NCI-H510A treated with DMSO at 0.1 percent for 48 hours (cell line): ENCODE measurements at places on chromosomes 4 and X.
A peak's percentile ranks its signal among the peaks of the same experiment; 100 is the strongest.

DNA sequence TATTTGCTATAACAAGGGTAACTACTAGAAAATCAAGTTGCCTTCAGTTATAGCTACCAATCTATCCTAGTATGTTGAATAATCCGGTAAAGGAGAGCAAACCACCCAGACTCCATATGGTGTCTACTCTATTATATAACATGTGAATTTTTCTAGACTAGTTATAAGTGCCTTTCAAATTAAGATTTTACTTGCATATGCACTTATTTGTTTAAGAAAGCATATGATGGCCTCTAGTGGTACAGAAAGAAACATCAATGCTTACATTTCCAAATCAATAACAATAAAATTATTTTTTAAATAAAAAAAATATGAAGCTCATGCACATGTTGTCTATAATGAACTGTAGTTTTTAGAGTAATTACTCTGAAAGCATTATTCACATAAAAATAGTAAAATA, 1516.4 kb upstream of the PABPC4L start:
- DNase-seq, result no peak

DNA sequence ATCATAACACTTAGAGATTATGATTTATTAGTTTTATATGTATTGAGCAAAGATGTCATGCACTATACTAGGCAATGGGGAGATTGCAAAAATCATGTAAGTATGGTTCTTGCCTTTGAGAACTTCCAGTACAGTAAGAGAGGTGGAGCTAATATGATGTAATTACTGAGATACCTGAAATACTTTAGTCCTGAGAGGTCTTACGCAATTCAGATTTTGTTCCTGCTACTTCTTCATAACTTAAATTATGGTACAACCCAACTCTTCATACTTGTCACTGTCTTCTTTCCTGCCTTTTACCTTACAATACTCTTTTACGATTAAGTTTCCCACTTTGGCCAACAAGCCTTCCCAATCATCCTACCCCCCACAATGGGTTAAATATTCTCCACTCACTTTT, 564.2 kb upstream of the PITX2 start:
- no peak for DNase-seq

- no peak for DNase-seq
Observed at GRCh38 chr4:81454948-81455347, 16.8 kb downstream of the RASGEF1B start.

DNA sequence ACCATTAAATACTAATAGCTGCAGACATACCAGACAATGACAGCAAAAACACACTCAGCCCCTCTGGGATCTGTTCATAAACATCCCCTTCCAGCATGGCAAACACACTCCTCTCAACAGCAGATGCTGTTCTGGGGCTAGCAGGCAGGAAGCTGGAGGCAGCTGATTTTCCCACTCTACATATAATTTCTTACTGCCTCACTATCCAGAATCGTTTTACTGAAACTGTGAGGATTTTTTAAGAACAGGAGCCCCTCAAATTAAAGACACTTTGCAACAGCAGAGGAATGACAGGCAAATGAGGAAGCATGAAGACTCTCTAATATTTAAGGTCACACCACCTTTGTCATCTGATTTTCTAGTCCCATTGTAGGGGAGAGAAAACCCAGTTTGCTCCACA, 2.2 kb downstream of the MAPK10 start:
- DNase-seq, result peak; percentile 18

- peak; percentile 24 for DNase-seq
Observed at GRCh38 chr4:49032440-49033161, 46.5 kb downstream of the CWH43 start.

GRCh38 chrX:109871121-109871888, 131.6 kb upstream of the TMEM164 start:
- DNase-seq, result no peak

DNA sequence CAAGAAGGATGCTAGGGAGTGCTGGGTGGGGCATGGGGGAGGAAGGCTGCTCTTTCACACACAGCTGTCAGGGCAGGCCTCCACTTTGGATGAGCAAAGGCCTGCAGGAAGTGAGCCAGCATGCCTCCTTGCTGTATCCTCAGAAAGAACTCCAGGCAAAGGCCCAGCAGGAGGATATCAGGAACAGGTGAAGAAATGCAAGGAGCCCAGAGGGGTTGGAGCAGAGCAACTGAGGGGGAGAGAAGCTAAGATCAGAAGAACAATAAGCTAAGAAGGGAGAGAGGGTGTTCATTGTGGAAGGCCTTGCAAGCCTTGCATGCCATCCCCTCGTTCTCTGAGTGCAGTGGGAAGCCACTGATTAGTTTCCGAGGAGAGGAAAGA, 115.1 kb downstream of the CAMK2D start:
- DNase-seq, result peak; percentile 42

DNA sequence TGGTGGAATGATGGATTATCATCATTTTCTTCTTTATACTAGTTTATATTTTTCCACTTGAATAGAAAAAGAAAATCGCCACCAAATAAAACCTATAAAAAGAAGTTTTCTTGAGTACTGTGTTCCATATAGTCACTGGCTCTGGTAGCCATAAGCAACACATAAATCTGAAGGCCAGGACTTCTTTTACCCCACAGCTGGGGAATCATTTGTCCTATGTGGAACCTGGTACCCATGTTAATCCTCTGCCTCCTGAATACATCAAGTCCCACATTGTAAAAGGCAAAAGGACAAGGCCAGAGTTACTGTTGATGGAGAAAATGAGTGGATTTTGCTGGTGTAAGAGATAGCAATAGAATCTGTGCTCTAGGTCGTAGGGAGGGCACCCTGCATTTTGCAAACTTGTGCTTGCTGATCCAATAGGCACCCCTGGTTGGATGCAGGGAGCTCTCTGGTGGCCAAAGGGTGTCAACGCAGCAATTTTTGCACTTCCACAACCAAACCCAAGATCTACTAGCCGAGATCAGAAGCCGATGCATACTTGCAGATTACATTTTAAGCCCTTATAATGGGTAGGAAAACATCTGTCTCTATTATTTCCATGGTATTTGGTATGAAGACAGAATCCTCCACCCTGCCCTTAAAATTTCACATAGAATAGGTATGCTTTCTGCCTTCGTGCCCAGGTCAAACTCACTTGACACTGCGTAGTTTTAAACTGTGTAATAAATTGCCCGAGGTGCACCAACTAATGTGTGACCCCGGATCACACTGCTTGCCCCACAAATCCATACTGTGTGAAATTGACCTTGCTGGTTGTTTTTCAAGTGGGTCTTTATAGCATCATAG, 146.2 kb upstream of the SCML1 start:
- peak; percentile 53 for DNase-seq

- DNase-seq, result no peak
Observed at GRCh38 chr4:2931512-2932301, 31.5 kb downstream of the NOP14 start.

DNA sequence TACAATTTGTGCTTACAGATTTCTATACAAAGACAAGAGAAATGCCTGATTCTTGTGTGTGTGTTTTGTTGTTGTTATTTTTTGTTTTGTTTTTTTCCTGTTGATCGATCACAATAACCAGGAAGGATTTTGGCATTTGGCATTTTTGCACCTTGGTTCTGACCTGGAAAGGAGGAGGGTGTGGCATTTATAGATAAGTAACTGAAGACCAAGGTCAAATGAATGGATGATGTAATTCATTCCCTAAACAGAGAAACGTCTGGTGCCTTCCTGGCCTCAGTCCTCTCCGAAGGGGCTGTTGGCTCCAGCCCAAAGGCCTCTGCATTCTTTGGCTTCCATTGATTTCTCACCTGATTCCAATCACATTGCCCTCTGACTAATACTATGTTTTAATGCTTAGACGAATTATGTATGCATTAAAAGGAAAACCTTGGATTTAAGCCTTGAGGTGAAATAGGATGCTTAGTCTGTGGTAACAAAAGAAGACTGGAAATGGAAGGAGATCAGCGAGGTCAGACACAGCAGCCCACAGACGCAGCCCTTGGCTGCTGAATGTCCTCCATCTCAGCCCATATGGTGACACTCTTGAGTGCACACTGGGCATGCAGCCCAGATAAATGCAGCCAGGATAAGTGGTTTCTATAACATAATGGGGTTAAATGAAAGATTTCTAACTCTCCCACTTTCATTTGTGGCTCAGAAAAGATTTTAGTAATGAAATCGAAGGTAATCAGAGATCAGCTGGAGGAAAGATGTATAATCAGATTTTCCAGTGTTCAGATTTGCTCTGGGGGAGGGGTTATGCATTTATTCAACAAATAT, 60.5 kb upstream of the TRIM2 start:
- DNase-seq, result peak; percentile 56

DNA sequence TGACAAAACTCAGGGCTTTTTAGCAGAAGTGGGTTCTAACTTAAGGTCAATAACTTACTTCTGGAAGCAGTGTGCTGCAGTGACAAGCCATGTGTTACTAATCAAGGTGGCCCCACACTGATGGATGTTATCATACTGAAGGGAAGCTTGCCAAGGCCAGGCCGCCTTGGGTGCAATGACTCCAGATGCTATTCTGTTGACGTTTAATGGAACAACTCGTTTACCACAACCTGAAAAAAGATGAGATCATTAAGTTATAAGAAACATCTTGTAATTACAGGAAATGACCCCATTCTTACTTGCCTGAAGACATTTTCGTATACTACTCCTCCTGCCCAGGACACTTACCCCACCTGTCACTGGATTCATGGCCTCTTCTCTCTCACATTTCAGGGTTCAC, 38.9 kb upstream of the TMPRSS11D start:
- DNase-seq, result no peak

DNA sequence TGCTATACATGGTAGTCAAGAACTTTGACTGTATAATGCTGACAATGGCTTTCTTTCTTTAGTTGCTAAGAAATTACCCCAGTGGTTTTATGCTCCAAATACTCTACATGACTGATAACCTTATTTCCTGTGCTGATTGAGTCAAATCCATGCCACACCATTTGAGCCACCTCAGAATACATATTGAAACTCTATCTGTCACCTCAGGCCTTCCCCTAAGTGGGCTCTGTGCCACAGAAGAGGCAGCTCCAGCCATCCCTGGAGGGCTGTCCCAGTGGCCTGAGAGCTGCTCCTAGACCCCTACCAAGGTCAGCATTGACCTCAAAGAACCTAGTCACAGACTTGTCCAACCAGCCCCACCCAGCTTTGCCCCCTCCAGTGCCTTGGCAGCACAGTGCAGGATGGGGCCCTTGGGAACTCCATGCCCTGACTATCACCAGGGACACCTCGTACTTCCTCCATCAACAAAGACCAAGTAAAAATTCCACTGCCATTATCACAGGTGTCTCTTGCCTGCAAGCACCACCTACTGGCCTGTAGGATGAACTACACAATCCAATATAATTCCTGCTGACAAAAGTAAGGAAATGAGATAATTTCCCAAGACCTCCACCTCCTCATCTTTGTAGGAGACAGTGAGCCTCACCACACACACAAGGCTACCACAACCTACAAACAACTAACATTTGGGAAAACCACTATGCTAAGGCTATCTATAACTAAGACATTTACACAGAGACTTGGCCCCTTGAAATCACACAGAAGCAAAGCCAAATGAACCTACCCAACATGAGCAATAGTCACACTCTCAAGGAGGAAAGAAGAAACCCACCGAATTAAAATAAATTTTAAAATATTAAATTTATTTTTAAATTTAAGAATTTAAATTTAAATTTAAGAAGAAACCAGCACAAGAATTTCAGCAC, 239.9 kb downstream of the NKX6-1 start:
- no peak for DNase-seq

DNA sequence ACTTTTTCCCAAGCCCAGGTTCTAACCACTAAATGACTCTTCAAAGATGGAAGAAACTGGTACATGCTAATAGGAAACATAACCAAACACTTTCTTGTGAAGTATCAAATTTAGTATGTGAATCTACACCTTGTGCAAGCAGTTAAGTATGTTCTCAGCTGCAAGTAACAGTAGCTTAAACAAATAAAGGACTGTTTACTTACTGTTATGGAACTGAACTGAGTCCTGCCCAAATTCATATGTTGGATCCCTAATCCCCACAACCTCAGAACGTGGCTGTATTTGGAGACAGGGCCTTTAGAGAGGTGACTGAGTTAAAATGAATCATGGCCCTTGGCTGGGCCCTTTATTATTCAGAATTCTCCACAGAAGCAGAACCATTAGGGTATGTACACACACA, 178.7 kb downstream of the KDR start:
- peak; percentile 93 for DNase-seq

- no peak for DNase-seq
Observed at GRCh38 chr4:94455081-94455480, 3.3 kb downstream of the PDLIM5 start.

GRCh38 chrX:45771560-45772340, 571.1 kb upstream of the DIPK2B start:
- DNase-seq, result no peak

- DNase-seq, result no peak
Observed at GRCh38 chrX:107447642-107448041, 1.8 kb upstream of the FRMPD3 start.

- peak; percentile 3 for DNase-seq
Observed at GRCh38 chrX:34341258-34341657, 209.1 kb upstream of the FAM47A start.

- DNase-seq, result no peak
Observed at GRCh38 chrX:25191403-25191802, 175.6 kb upstream of the ARX start.

GRCh38 chr4:128271551-128271950, 16.1 kb downstream of the PGRMC2 start:
- DNase-seq, result no peak

- DNase-seq, result peak; percentile 46
Observed at GRCh38 chr4:139301821-139302611, at the start of gene NDUFC1. NDUFC1 (minus strand) TSS chr4:139302477; CDS start chr4:139295798, 6,679 bp downstream.

GRCh38 chr4:177381762-177382310, 60.4 kb downstream of the AGA start:
- DNase-seq, result no peak

DNA sequence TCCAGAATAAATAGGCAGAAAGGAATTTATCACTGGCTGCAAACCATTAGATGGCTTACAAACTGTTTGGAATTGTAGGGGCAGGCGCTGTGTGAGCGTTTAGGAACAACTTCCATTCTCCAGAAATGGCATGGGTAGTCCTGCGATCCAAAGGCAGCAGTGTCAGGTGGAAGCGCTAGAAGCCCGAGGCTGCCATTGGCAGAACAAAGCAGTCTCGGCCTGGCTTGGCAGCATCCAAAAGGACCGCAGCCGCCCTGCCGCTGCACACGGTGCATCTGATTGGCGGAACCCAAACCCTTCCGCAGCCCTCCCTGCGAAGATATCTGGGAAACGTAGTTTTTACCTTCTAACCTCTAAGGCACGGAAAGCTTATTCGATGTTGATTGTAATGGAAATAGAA, 23.6 kb upstream of the YTHDC1 start:
- DNase-seq, result no peak

- peak; percentile 70 for DNase-seq
Observed at GRCh38 chrX:131633285-131633917, 89.5 kb downstream of the OR13H1 start.
